ENCODE measurements at places on chromosomes 6 and 20.

DNA sequence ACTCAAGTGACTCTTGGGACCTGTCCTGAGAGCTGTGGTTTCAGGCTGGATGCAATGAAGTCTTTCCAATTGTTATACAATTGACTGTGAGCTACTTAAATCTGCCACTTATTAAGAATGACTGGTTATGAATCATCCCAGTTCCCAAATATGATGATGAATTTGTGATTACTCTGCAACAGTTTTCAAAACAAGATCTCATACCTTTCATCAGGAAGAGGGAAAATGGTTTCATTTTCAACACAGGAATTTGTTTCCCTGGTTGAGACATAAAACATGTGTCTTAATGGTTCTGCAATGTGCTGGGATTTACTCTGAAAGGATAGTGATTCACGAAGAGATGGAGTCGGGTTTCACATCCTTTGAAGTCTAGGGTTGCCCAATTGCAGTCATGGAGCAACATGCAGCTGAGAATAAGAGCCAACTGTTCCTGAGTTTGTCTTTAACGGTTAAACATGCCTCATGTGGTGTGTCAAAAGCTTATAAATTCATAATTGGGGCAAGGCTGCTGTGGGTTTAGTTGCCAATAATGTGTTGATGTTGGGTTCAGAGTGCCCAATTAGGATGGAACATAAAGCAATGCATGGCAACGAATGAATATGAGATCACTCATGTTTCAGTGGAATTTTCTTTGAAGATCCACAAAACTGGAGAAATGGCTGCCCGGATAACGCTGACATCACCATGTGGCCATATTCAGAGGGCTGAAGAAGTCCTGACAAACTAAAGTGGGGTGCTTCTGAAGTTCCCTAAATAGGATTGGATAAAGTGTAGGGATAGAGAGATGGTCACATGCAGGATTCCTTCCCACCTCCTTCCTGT lies 41.0 kb downstream of the CYP24A1 start:
- DNase-seq = no peak

- DNase-seq = no peak
Measured at GRCh38 chr6:36125575-36125974, 4.7 kb upstream of the MAPK13 start.

- peak; percentile 57 for DNase-seq
Measured at GRCh38 chr20:4740774-4741431, 19.2 kb downstream of the PRND start.

GRCh38 chr6:154478701-154479060 lies 31.8 kb downstream of the CNKSR3 start:
- DNase-seq = no peak

DNA sequence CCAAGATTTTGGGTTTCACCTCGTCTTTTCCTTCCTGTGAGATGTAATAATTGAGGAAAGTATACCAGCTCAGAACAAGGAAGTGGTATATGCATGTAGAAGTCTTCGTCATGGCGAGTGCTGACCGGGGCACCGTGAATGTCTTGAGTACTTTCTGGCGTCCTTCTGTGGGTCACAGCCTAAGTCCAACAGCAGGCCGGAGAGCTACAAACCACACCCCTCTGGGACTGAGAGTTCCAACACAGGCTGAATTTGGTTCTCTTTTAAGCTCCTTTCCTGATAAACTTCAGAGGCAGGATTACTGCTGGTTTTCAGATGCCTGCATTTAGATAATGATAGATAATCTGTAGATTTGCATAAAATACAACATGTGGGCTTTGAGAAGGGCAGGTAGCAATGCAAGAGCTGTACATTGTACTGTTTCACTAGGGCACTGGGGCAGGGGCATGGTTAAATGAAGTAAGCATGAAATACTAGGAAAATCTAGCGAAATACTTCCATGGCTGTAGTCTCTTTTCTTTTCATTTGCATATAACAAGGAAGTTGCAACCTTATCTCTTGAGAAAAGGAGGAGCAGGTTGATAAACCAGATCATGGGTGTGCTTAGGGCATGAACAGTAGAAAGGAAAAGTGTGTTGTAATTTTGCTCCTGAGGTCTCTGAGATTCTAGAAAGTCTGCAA lies at the start of gene ADTRP:
Gene ADTRP, minus strand, starts transcription at position 156 of the 681 bp plus-strand sequence. Its CDS starts 44 bp downstream, at position 112.
- DNase-seq = no peak

DNA sequence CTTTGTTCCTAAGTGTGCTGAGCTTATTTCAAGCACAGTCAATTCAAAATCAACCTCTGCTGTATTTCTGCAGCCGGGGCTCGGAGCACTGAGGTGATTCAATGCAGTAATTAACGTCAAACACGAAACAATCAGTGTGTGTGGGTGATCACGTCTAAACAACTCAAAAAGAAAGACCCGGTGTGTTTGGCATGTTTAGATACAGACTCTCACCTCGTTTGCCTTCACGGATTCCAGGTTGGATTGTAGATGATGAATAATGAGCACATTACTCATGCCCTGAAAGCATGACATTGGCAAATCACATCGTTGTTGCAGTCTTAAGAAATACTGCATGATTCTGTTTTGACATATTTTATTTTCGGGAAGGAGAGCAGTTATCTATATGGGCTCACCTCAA lies 231.0 kb downstream of the QKI start:
- DNase-seq = no peak

- DNase-seq = peak; percentile 78
Measured at GRCh38 chr20:53872561-53873229, 197.7 kb downstream of the BCAS1 start.

DNA sequence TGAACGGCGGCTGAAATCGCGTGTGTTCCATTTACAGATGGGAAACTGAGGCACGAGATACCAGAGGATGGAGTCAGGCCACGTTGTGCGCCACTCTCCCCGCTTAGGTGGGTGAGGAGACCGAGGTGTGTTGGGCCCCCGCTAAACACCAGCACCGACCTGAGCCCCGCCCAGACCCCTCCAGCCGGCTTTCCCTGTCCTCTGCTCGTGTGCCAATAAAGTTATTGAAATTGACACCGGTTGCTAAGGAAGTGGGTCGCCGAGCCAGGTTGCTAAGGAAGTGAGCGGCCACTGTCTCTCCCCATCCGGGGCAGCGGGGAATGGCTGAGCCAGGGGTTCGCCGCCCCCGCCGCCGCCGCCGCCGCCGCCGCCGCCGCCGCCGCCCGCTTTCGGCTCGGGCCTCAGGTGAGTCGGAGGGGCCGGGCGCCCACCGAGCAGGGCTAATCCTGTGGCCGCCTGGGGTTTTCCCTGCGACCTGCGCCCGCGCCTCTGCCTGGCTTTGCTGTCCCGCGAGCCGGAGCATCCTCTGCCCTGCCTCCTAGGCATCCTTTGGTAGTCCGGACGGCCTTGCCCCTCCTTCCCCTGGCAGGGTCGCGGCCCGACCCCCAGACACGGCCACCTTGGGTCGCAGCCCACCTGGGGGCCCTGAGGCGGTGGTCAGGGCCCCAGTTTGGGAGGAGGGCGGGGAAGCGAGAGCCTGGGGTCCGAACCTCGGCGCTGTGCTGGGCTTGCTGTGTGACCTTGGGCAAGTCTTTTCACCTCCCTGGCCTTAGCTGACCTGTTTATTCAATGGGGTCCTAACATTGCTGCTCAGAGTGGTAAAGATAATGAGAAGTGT lies at the start of gene KIF3B:
Gene KIF3B, plus strand, starts transcription at position 291 of the 838 bp plus-strand sequence. CDS start 32,127 bp downstream, outside the sequence.
- peak; percentile 87 for DNase-seq

- no peak for DNase-seq
Measured at GRCh38 chr6:143984666-143985065, 23.4 kb downstream of the PLAGL1 start.

- no peak for DNase-seq
Measured at GRCh38 chr20:3658716-3659491, 4.3 kb downstream of the GFRA4 start.

DNA sequence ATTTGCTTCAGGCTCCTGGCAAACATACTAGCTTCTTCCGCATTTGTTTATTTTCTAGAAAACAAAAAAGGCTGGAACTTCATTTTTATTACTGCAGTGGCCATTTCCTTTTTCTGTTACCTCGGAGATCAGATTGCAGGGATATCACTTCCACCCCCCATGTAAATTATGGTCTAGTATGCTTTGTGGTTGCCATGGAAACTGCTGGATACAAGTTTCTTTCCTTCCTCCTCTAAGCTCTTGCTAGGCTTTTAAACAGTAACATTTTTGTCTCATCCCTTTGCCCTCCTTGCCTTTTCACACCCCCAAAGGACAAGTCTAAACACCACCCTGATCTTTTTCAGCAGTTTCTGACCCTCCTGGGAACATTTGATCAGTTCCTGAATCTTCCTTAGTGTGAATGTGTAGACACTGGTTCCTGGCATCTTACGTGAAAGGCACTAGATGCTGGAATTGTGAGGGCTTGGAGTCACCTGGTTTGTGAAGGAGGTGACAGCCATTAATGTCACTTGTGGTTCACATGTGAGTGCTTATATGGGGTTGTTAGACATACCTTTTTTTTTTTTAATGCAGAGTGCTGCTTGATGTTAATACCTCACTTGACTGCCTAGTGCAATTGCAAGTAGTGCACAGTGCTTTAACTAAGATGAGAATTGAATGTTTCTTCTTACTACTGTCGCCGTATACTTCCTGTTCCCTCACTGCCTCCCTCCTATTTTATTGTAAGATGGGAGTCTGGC lies 181.6 kb downstream of the JARID2 start:
- DNase-seq = no peak

GRCh38 chr6:161189891-161190290 lies 84.0 kb downstream of the AGPAT4 start:
- no peak for DNase-seq

GRCh38 chr6:16872543-16873235 lies 111.4 kb upstream of the ATXN1 start:
- no peak for DNase-seq

GRCh38 chr6:115783402-115784061 lies 277.2 kb downstream of the FRK start:
- no peak for DNase-seq

- peak; percentile 17 for DNase-seq
Measured at GRCh38 chr20:10090588-10091166, 55.9 kb downstream of the ANKEF1 start.

DNA sequence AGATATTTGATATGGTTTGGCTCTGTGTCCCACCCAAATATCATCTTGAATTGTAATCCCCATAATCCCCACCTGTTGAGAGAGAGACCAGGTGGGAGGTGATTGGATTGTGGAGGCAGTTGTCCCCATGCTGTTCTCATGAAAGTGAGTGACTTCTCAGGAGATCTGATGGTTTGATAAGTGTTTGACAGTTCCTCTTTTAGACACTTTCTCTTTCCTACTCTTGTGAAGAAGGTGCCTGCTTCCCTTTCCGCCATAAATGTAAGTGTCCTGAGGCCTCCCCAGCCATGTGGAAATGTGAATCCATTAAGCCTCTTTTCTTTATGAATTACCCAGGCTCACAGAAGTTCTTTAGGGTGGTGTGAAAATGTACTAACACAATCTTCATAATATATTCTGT lies 1404.0 kb upstream of the ADGRB3 start:
- DNase-seq = no peak

DNA sequence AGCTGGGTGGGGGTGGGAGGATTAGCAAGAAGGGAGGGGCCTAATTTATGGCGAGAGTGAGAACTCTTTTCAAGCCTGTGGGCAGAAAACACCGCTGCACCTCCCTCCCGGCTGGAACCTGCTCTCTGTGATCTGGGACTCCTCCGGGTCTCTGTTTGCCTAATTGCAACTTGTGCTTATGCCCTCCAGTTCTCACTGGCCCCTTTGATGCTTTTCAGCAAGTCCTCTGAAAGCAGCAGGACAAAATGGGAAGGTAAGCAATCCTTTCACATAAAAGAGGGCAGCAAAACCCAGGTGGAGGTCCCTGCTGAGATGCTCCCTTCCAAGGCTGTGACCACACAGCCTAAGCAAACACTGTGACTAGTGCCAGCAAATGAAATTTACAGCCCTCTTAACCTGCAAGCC lies 523.0 kb upstream of the FLRT3 start:
- DNase-seq = no peak

GRCh38 chr6:28838289-28838633 lies 85.5 kb downstream of the TRIM27 start:
- peak; percentile 76 for DNase-seq

DNA sequence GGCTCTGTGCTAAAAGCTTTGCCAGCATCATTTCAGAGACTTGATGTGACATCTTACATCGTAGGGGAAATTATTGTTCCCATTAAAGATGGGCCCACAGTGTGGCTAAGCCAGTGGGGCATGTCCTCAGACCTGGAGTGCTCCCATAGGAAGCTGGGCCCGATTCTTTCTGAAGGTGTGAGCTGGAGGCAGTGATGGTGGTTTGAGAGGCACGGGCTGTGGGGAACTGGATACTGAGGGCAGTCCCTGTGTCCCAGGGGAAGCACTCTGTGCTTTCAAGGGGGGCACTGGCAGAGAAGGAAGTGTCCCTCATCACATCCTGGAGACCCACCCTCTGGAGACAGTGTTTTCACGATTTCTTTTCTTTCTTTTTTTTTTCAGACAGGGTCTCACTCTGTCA lies 8.6 kb upstream of the FAM110A start:
- no peak for DNase-seq
